ENCODE measurements at places on chromosomes 5 and 9. TPM values are rescaled to one million over a fixed set of nuclear protein-coding genes. Genes with fewer than 3 reads are reported as not detected.

SOWAHA gene
- total RNA-seq = not detected

SPARC gene
- total RNA-seq = 103 TPM

GRXCR2 gene
- not detected for total RNA-seq

CRB2 gene
- 0.17 TPM for total RNA-seq

MINAR2 gene
- total RNA-seq = not detected

SLC6A7 gene
- not detected for total RNA-seq

KCNIP1 gene
- 32.4 TPM for total RNA-seq

GFI1B gene
- total RNA-seq = not detected

TSSK1B gene
- total RNA-seq = not detected

MAN2A1 gene
- total RNA-seq = 91.3 TPM

AGXT2 gene
- not detected for total RNA-seq

CER1 gene
- total RNA-seq = not detected

GPX3 gene
- 102 TPM for total RNA-seq

ACTBL2 gene
- total RNA-seq = 5.6 TPM

IL13 gene
- not detected for total RNA-seq

TTC33 gene
- 22.7 TPM for total RNA-seq

GNA14 gene
- 0.10 TPM for total RNA-seq

TRAF1 gene
- total RNA-seq = 16.0 TPM

NR5A1 gene
- not detected for total RNA-seq

LCN10 gene
- total RNA-seq = not detected

CAMSAP1 gene
- 39.8 TPM for total RNA-seq

SPATA9 gene
- 0.20 TPM for total RNA-seq

RLN2 gene
- total RNA-seq = 1.1 TPM

PCDHGA3 gene
- total RNA-seq = 1.0 TPM
